ENCODE measurements at places on chromosomes 2 and 18.

DNA sequence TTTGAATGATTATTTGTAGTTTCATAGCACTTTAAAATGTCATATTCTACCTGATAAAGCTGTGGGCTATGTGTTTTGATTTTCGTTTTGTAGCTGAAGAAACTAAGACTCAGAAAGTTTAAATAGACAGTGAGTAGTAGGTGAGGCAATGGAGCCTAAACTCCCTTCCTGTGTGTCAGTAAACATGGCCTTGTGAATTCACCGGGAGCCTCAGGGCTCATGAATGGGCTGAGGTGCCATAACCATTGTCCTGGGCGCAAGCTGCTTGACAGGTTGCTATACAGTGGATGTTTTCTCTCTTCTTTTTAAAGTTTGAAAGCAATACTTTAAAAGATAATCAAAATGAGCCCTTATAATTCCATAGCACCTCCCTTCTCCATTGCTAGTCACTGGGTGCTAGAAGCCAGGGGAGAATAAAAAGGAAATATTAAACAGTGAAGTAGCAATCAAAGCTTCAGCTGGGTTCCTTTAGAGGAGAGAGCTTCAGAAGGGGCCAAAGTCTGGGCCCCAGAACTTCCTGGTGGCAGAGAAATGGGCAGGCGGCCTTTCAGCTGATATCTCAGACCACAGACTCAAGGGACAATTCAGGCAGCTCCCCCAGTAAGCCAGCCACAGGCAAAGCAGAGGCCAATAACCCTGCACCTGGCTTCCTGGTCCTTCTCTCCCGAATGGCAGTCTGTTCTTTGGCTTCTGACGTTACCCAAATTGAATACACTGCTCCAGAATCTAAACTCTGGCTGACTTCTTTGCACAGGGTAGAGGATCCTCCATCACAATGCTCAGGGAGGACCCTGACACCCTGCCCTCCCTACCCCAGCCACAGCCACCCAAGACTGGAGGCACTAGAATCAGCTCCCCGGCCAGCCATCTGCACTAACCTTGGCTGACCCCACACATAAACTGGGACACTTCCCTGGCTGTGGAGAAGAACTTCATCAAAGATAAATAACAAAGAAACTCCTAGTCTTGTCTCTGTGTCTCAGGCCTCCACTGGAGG, 51.8 kb upstream of the NPAS2 start:
- DNase-seq, result no peak

- DNase-seq, result no peak
These were observed 78.0 kb downstream of the TNFRSF11A start for GRCh38 chr18:62403120-62403519.

DNA sequence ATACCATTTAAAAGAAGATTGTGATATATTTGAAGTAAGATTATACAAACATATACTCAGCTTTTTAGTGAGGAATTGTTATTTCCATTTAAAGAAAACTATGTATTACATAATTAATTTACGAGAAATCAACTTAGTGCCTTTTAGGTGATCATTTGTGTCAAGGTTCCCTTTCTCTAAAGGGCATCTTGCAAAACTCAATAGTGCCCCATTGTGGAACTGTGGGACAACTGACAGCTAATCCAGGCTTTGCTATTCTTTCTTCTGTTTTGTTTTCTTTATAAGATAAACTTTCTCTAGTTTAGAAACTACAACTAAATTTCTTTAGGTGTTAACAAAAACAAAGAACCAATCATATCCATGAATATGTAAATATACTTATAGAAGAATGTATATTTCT, 24.3 kb upstream of the VIT start:
- peak; percentile 35 for DNase-seq

- no peak for DNase-seq
These were observed 139.6 kb downstream of the TRABD2A start for GRCh38 chr2:84741182-84741822.

DNA sequence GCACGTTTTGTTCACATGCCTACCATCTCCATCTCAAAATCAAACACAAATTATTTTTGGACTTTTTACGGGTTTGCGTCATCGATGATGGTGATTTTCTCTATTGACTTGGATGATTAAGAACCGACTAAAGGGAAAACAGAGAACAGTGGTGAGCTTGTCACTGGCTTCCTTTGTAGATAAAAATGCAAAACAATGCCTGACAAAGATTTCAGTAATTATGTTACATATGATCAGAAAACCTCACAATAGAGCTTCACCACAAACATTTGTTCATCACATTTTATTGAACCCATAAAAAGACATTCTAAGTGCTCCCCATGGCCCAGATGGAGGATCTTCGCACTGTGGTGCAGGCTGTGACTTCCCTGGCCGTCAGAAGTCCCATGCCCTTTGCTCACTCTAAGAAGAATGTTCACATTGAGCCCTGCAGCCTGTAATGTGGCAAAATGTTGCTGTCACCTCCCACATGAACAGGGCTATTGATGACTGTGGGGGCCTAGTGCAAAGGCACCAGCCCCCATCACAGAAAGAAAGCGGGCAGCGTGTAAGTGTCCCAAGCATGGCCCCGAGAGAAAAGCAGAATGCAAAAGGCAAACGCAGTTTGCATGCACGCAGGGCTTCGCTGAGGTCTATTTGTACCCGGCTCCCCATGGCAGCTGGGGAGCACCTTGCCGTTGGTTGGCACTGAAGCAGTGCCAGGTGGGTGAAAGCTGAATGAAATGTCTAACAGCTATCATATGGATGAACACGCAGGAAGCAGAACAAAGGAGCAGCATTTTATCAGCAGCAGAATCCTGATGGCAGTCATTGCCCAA, 60.6 kb downstream of the BCL2 start:
- no peak for DNase-seq

DNA sequence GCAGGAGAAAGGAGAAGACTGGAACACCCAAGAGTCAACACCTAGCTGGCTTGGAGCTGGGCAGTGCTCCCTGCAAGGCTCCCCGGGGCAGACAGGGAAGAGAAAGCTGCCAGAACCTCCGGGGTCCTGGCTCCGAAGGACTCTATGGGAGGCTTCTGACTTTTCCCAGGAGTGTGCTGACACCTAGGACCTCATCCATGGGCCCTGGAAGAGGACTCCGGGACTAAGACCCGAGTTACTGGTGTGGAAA, 37.8 kb upstream of the ATP6V1B1 start:
- DNase-seq, result no peak

GRCh38 chr2:211722928-211723327, 815.7 kb downstream of the ERBB4 start:
- DNase-seq, result no peak

DNA sequence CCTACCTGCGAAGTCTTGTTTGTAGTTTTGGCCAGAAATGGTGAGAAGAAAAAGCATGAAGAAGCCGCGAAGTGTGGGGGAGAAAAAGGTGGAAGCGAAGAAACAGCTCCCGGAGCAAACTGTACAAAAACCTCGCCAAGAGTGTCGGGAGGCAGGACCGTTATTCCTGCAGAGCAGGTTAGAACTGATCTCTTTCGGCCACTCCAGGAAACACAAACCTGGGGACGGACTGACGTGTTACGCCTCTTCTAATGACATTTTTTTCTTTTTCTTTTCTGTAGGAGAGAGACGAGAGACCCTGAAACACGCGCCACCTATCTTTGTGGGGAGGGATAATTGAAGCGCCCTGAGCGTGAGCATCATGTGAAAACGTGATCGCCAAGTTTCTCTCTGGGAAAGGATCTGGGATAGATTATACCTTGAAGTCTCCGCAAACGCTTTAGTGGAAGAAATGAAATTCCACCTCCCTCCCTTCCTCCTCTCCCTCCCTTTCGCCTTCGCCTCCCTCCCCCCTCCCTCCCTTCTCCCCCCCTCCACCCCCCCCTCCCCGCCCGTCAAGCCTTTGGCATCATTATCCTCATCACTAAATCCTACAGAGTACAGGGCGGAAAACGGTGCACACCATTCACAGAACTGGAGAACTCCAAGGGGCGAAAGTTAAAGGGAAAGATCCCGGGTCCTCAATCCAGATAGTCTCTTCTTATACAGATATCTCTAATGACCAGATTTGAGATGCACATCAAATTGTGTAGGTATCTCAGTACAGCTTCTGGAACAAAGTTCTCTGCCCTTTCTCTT, at the start of gene ZEB2:
TSS of gene ZEB2 (minus strand) at position 186 of the 798 bp plus-strand sequence. CDS start 2,769 bp downstream, outside the sequence.
- DNase-seq, result no peak

DNA sequence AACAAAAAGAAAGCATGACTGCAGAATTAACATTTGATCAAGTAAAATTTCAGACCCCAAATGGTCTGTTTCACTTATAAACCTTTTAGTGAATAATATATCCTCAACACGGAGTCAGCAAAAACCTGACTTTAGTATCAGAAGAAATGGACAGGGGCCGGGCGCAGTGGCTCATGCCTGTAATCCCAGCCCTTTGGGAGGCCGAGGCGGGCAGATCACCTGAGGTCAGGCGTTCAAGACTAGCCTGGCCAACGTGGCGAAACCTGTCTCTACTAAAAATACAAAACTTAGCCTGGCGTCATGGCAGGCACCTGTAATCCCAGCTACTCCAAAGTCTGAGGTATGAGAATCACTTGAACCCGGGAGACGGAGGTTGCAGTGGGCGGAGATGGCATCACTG, 3.0 kb downstream of the OR6B3 start:
- no peak for DNase-seq

GRCh38 chr2:240957656-240958365, 40.6 kb upstream of the SNED1 start:
- DNase-seq, result no peak

DNA sequence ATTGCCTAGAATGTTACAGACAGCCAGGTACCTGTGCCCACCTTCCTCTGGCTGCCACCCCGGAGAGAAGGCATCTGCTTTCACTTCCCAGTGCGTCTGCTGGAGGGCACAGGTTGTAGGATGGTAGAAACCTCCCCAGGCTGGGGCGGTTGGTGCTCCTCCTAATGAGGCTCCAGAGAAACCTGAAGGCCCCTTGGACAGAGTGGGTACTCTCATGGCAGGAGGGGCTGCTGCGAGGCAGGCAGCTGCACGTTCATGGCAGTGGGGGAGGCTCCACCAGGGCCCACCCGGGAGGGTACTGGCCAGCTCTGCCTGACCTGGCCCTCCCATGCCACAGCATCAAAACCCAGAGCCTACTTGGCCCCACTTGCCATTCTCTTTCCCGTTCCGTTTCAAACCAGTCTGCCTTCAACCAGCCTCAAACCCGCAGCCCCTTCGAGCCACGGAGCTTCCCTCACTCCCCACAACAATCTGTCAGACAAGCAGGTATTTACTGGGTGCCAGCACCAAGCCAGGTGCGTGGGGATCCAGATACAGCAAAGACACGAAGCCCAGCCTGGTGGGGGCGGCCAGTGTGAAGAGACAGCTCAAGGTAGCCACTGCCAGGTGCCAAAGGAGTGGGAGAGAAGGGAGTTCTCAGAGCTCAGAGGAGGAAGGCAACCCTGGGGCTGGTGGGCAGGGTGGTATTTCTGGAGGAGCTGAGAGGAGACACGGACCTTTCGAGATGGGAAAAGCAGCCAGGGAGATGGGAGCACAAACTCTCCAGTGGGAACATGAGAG, 229.6 kb downstream of the LOXHD1 start:
- DNase-seq, result no peak

DNA sequence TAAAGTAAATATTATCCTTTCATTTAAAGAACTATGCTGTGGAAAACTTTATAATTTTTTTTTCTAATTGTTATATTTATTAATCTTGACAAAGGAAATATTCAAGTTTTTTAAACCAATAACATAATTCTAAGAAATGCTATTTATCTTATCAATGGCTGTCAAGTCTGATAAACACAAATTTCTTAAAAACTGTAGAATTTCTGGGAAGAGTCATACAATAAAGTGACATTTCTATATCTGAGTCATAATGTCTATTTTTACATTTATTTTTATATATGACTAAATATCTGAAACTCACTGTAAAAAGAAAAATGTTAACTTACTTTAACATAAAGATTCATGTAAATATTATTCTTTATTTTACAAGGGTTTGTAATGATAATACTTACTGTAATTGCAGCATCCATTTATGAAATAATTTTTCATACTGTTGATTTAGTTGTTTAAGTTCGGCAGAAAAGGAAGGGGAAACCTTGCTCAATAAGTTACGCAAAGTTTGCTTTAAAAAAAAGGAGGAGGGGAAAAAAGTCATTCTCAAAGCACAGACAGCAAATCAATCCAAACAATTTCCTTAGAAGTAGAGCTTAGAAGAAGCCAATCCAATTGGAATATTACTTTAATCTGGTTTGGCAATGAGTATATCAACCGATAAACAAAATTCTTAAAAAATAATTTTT, 32.4 kb downstream of the ORC2 start:
- no peak for DNase-seq

GRCh38 chr18:80213182-80213581, 34.1 kb downstream of the PARD6G start:
- DNase-seq, result peak; percentile 3

DNA sequence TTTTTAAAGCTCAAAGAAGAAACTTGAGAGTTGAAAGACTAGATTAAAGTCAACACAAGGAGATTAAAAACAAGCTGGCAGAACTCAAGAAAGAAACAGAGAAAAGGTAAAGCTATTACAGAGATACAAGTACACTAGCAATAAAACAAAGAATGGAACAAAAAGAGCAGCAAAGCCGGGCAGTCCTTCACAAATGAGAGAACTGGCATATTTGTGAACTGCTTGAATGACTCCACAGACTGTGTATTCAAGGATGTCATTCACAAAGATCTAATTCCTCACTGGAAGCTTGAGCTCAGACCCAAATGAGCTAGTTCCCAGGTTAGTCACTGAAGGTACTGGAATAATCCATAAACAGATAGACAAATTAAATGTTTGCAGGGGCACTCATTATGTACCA, 318.0 kb downstream of the MYCN start:
- DNase-seq, result no peak

DNA sequence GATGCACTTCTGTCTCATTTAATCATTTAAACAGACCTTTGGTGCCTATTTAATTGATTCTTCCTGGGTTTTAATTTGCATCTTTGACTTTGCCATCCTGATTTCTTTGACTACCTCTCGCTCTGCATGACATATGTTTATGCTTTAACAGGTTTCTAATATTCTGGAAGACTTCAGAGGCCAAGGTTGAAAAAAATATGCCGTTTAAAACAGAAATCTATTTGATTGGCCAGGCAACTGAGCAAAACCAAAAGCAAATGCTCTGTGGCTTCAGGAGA, 303.4 kb downstream of the IRS1 start:
- DNase-seq, result no peak

GRCh38 chr2:195312662-195313061, 344.4 kb upstream of the SLC39A10 start:
- no peak for DNase-seq

GRCh38 chr2:86746939-86747338, 26.8 kb downstream of the RMND5A start:
- no peak for DNase-seq

DNA sequence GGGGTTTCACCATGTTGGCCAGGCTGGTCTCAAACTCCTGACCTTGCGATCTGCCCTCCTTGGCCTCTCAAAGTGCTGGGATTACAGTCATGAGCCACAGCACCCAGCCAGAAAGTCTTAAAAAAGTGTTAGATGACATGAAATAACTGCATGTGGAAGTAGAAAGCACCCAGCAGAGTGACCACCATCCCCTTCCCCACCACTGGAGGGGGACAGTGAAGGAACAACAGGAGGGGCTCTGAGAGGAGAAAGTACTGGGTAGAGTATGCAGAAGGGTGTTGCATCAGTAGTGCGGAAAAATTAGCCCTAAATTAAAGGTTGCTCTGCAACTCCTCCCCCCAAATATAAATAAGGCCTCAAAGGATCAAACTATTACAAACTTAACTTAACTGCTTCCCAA, 230.5 kb downstream of the ZNF521 start:
- DNase-seq, result no peak

- DNase-seq, result no peak
These were observed 136.5 kb upstream of the CTDP1 start for GRCh38 chr18:79542876-79543750.
